Bone marrow (tissue), 2 donors: ENCODE measurements at places on chromosomes 3 and 15.

DNA sequence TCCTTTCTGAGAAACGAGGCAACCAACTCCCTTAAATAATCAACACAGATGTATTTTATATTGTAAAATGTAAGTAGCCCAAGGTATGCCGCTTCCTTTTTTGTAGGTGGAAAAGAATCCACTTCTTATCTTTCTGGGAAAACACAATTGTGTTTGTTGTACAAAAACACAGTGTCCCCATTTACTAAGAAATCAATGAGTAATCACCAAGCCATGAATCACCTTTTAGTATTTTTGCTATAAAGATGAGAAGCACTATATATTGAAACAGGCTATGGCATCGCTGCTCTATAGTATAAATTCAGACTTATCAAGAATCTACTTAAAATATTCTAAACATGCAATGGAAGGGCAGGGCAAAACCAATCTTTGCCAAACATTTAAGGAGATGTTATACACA, 104.0 kb downstream of the TNIK start:
- DNase-seq: no peak

DNA sequence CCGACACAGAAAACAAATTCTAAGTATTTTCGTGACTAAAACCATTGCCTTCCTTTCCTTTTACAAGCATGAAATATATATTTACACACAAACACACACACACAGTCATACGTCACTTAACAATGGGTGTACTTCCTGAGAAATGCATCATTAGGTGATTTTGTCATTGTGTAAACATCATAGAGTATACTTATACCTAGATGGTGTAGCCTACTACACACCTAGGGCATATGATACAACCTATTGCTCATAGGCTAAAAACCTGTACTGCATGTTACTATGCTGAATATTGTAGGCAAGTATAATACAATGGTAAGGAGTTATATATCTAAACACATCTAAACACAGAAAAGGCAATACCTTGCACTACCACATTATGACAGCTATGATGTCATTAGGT, 28.6 kb downstream of the COL6A5 start:
- no peak for DNase-seq

- no peak for DNase-seq
These were observed 11.9 kb downstream of the TLNRD1 start for GRCh38 chr15:81012588-81012987.

DNA sequence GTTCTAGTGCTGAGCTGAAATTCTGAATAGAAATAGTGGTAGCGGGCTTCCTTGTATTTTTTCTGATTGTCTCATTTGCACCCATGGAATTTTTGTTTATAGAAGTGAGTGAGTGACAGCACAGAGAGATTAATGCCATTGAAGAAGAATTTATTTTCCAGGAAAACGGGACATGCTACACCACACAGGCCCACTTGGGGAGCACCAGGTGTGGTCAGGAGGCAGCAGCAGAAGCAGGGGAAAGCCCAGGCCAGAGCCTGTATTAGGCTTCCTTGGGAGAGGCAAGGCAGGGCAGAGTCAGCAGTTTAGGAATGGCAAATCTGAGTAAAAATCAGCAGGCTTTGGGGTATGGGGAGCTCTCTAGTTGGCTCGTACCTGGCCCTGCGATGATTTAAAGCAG, 88.4 kb upstream of the ATP11B start:
- no peak for DNase-seq

DNA sequence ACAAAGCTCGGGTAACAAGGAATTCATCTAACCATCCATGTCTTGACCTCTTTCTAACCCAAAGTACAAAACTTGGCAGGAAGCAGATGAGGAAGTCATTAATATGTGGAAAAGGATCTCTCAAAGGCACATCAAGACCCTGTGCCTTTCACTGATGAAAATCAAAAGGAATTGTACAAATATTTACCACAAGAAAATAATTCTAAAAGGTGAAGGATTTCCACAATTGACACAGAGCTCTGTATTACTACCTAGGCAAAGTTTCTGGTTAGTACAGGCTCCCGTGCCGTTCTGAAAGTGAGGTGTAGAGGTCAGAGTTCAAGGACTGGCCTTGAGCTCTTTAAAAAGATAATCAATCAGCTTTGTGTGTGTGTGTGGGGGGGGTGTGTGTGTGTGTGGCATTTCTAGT, 239.7 kb upstream of the ICE2 start:
- no peak for DNase-seq

- no peak for DNase-seq
These were observed 22.3 kb downstream of the CFAP92 start for GRCh38 chr3:128971421-128972100.
